ENCODE measurements at places on chromosomes 6 and 20.

GRCh38 chr6:18210707-18211106, 53.6 kb downstream of the DEK start:
- DNase-seq: no peak

GRCh38 chr20:45909817-45910669, 1.9 kb downstream of the PLTP start:
- no peak for DNase-seq

- no peak for DNase-seq
Observed at GRCh38 chr6:55953335-55953734, 77.9 kb upstream of the BMP5 start.

GRCh38 chr6:107458672-107459282, 587 bp downstream of the PDSS2 start:
- peak; percentile 2 for DNase-seq

DNA sequence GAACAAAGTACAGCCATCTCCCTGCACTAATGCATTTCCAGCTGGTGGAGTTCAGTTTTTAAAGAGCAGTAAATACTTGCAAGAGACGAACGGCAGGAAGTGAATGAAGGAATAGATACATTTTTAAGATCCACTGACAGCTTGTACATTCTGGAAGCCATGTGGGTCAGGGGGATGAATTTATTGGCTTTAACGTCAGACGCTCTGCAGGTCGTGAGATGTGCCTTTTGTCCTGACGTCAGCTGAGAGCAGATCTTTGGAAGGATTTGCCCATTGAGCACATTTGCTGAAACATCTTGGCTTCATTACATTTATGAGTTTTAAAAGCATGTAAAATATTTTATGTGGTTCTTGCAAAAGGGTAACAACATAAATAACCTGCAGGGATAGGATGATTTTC, 29.5 kb upstream of the SALL4 start:
- no peak for DNase-seq

DNA sequence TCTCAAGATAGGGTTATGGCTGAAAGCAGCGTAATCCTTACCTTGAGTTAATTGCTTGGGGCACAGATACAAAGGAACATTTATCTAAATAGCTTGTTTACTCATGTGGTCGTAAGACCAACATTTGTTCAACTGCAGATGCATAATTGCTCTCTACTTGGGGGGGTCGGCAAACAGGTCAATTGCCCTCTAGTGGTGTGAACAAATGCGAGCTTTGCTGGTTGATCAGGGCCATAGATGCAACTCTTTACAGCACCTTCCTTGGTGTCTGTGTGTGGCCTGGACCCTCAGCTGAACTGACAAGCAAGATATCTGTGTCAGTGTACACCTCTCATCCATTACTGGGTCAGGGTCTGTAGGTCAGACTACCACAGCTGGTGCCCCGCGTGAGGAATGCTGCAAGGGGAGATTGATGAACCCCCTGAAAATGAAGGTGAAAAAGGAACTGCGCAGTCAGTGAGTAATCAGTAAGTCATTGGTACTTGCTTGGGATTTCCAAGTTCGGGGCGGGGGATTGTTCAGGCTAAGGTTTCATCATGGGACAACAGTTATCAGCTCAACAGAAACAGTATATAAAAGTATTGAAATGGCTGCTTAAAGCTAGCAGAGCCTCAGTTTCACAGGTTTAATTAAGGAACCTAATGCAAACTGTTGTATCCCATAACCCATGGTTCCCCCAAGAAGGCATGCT, 24.0 kb downstream of the HLA-DPA1 start:
- no peak for DNase-seq

DNA sequence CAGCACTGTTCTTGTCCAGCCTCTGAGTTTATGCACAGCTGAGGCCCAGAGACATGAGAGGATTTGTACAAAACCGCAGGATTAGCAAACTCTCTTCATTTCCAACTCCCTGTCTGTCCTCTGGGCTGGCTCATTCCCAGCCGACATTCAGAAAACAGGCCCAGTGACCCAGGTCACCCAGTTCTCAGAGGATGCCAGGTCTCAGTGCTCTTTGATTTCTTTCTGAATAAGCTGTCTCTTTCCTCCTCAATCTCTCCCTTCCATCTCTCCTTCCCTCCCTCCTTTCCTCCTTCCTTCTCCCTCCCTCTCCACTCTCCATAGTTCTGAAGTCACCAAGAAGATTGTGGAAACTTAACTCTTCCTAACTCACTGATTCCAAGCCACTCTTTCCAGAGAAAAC, 372.7 kb upstream of the SULF2 start:
- no peak for DNase-seq

GRCh38 chr6:113843500-113844073, 13.6 kb upstream of the MARCKS start:
- no peak for DNase-seq

- no peak for DNase-seq
Observed at GRCh38 chr6:95321126-95321525, 256.2 kb upstream of the MANEA start.

GRCh38 chr6:124371974-124372475, 568.4 kb downstream of the NKAIN2 start:
- DNase-seq: no peak

- no peak for DNase-seq
Observed at GRCh38 chr6:96521306-96521643, 331 bp upstream of the UFL1 start.

GRCh38 chr6:273551-274058, 18.7 kb upstream of the DUSP22 start:
- no peak for DNase-seq

GRCh38 chr6:38510205-38510604, 129.5 kb downstream of the BTBD9 start:
- no peak for DNase-seq

- DNase-seq: no peak
Observed at GRCh38 chr6:134422426-134423231, 104.7 kb upstream of the SGK1 start.

GRCh38 chr6:17015551-17016381, 86.1 kb upstream of the STMND1 start:
- DNase-seq: no peak

GRCh38 chr6:27679308-27679963, 206.5 kb upstream of the ZNF184 start:
- no peak for DNase-seq

GRCh38 chr20:48770700-48771442, 56.9 kb downstream of the PREX1 start:
- DNase-seq: no peak

- DNase-seq: no peak
Observed at GRCh38 chr6:100229512-100229911, 235.2 kb downstream of the SIM1 start.

- no peak for DNase-seq
Observed at GRCh38 chr6:148517470-148517869, 174.8 kb downstream of the SASH1 start.

- no peak for DNase-seq
Observed at GRCh38 chr6:122033564-122034181, 365.8 kb upstream of the HSF2 start.

DNA sequence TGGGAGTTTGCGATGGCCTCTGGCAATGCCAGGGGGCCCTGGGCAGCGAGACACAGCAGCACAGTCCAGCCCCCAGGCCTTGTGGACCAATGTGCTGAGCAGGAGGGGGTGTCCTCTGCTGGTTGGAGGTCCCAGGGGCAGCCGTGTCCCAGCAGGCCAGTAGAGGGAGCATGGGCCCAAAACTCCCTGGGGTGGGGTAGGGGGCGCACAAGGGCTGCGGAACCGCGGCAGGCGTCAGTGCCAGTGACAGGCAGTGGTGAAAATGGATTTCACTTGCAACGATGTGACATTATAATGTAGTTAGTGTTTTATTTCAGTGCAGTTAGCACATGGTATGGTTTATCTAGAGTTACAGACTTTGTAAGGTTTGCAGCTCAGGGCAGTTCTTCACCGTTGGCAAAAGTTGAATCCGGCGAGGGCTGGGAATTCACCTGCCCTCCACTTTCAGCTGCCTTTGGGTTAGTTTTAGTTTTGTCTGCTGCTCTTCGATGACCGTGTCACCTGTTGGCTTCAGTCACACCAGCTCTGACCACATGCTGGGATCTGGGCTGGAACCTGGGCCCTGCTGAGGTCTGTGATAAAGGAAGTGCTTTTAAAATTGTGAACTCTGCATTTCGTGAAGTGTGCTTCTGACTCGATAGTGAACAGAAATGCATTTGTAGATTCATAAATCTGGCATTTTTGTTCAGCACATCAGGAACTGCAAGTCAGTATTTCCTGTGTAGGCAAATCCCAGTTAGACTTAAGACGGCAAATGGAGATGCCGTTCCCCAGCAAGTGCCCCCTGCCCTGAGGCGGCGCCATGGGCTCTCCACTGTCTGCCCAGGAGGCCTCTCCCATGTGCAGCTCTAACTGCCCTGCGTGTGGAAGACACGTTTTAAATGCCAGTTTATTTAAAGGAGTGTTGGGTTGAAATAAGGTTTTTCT, 46.8 kb downstream of the PYGB start:
- peak; percentile 15 for DNase-seq

DNA sequence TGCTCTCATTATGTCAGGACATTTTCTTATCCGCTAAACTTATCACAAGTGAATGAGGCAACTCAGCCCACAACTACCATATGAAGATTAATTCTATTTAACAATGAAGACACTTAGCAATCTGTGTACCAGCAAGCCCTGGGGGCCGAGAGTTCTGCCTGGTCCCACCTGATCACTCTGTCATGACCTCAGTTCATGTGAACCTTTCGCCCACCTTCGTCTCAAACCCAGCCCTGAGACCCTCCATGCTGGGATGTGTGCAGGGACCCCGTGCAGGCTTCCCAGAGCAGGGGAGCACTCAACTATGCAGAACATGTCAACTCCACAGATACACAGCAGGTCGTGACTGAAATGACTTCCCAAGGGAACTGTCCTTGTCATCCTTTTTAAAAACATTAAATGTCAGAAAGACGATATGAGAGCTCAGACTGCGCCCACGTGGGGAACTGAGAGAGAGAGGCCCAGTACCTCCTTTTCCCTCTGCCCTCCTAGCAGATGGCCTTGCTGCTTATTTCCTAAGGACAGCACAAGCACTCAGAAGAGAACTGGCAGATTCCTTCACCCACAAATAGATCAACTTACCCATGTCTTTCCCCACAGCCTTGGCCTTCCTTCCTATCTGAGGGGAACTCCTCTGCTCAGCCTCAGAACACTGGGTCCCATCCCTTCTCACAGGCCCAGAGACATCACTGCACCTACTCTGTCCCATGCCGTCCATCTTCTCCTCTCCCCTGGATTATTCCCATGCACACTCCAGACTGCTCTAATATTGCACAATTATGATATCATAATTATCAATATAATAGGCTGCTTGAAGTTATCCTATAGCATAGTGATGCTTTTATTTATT, 11.5 kb downstream of the ABHD12 start:
- DNase-seq: no peak

DNA sequence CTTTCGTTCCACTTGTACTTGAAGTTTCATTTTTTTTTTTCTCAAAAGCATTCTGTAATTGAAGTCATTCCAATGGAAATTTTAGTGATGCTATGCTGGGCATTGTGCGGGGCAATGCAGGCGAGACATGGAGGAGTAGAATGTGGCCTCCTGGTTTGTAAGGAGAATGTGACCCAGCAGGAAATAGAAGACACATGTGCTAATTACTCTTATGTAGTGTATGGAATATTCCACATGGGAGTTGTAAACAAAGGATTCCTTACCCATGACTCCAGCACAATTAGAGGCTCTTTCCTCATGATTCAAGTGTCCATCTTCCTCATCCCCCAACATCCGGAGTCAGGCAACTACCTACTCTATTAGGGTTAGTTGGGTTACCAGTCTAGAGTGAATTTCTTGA, 14.9 kb upstream of the RFPL4B start:
- no peak for DNase-seq

GRCh38 chr6:17022604-17023003, 79.2 kb upstream of the STMND1 start:
- no peak for DNase-seq

DNA sequence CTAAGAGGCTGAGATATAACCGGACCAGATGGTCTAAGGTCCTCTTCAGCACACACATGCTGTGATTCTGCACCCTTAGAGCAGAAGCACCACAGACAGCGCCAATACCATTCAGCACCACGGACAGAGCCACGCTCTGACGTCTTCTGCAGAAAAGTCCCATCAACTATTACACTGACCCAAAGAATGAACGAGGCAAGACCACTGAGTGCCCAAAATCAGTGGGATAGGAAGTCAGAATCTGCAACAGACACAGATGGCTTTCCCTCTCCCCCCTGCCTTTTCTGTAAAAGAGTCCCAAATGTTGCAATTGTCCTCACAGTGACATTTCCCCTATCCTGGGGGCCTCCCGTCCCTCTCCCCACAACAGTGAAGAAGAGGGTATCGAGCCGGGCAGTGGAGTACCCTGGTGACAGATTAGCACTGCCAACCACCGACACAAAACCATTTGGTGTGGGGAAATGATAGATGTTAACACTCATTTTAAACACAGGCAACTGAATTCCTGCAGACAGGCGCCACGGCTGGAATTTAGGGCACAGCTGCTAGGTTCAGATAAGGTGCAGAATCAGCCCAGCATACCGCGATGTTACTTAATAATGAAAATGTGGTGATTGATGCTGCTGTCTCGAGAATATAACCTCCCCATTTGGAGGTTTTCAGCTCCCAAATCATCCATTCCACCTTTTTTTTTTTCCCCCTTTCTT, 66.6 kb upstream of the CTNNBL1 start:
- no peak for DNase-seq

GRCh38 chr20:16228722-16229121, 344.5 kb downstream of the KIF16B start:
- no peak for DNase-seq

GRCh38 chr6:168201383-168201782, 118.2 kb downstream of the DACT2 start:
- DNase-seq: no peak

DNA sequence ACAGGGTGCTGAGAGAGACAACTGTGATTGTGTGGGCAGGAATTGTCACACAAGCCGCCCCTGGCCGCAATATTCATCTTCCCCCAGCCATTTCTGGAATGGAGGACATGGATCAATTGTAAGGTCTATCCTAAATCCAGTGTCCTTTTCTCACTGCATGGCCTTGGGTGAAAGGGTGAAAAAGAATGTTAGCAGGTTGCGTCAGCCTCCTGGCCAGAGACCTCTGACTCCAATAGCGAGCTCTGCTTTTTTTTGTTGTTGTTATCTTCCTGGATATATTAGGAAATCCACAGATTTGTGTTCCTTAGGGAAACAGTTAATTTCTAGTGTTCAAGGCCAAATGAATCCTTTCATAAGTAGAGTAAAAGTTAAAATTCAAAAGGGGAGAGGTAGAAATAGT, 47.1 kb upstream of the CD83 start:
- DNase-seq: no peak

- DNase-seq: no peak
Observed at GRCh38 chr6:100506651-100507050, 41.9 kb upstream of the SIM1 start.

DNA sequence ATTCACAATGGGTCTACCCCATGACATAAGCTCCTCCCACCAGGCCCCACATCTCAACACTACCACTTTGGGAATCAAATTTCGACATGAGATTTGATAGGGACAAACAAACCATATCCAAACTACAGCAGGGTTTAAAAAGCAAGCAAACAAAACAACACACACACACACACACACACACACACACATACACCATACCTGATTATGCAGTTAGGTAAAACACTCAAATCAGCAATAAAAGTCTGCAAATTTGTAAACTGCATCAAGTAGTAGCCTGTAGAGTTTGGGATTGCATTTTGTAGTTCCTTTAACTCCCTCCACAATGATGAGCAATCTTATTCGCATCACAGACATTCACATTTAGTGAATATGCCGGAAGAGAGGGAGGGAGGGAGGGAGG, 32.6 kb upstream of the TNFAIP3 start:
- no peak for DNase-seq

- no peak for DNase-seq
Observed at GRCh38 chr6:107660839-107661238, 163.3 kb downstream of the SCML4 start.

- no peak for DNase-seq
Observed at GRCh38 chr6:163064397-163064796, 336.6 kb downstream of the PACRG start.

Data from effector memory CD4-positive, alpha-beta T cell (primary cell).